A172 (cell line): ENCODE measurements at places on chromosomes 16 and 17. TPM values are rescaled to one million over a fixed set of nuclear protein-coding genes. Genes with fewer than 3 reads are reported as not detected.

DNA sequence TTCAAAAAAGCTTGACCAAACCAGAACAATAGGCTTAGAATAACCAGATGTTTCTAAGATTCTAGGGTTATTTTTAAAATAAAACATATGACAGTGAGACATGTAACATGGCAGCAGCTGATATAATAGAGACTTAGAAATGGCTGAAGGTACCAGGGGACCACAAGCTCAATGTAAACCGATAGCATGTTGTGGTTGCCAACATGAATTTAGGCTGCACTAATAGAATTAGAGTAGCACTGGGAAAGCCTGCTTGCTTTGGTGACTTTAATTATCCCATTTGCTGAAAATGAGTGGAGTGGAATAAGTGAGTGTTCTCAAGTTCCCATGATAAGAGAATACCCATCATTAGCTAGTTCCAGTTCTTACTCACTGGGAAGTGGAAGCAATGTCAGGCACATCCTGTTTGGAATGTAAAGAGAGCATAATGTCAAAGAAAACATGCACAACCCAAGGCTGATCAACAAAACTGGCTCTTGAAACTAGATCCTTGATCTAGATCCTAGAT is 621.2 kb upstream of the CDH5 start:
- no peak for DNase-seq

GRCh38 chr16:81261049-81261648 is 22.7 kb downstream of the BCO1 start:
- peak; percentile 11 for DNase-seq

DNA sequence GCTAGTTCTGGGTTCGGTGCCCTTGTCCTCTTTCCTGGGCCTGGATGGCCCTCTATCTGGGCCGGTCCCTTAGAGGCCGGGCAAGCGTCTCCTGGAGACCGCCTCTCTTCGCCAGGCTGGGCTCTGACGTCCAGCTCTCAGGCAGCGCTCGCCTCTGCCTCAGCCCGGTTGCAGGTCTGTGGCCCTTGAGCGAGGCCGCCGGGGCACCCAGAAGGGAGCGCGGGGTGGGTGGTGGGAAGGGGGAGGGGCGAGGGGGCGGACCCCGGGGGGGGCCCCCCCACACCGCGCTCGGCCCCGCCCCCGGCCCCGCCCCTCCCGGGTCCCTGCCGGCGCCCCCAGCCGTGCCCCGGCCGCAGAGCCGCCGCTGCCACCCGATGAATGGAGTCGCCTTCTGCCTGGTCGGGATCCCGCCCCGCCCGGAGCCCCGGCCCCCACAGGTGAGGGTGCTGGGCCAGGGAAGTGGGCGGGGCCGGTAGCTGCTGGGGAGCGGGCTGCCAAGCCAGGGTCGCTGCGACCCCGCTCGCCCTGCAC is at the start of gene ARHGAP23:
ARHGAP23 (plus strand) TSS at position 353 of the 531 bp plus-strand sequence; CDS start at position 375, 22 bp downstream.
- DNase-seq: peak; percentile 69

- DNase-seq: no peak
These were observed 8.6 kb downstream of the RFWD3 start for GRCh38 chr16:74657870-74658642.

The CSNK2A2 gene
- total RNA-seq: 10.1 and 13.7 TPM in 2 replicates

The CDH13 gene
- total RNA-seq: 99.0 and 158 TPM in 2 replicates

The UTS2R gene
- not detected in 2 replicates for total RNA-seq

The KRTAP16-1 gene
- total RNA-seq: not detected in 2 replicates
